Karpas-422 (cell line): ENCODE measurements at places on chromosomes 11 and 22.

DNA sequence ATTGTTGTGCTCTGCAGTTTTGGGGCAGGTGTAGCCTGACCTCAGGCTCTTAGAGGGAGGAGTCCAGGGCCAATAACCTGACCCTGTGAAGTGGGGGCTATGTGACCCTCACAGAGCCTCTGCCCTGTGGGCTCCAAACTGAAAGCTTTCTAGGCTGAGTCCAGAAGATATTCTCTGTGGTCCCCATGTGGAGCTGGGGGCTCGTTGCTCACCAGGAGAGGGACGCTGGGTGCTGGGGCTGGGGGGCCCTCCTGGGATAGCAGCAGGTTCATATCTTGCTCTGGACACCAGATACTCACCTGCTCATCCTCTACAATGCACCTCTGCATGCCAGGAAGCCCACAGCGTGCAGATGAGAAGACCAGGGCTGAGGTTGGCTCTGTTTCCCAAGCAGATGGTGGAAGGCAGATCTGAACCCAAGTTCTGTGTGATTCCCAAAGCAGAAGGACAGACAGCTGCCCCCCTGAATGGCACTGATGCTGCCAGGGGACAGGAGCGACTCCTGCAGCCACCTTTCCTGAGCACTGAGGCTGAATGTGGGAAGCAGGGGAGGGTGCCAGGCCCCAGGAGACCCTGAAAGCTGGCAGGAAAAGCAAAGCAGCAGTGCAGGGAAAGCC, 1022.0 kb downstream of the TBC1D22A start:
- H3K27me3 ChIP-seq, result no peaks in the 10 kb centered on the region
- H3K27ac ChIP-seq, result no peak overlapping the region
- H3K36me3 ChIP-seq, result no peaks in the 10 kb centered on the region
- H3K4me1 ChIP-seq, result no peaks in the 10 kb centered on the region
- H3K4me3 ChIP-seq, result no peak overlapping the region

- H3K4me3 ChIP-seq, result no peak overlapping the region
- no peaks in the 10 kb centered on the region for H3K36me3 ChIP-seq
- no peak for DNase-seq
Observed at GRCh38 chr11:109123816-109124787, 297.9 kb upstream of the C11orf87 start.

- H3K4me3 ChIP-seq, result no peak overlapping the region
- H3K27ac ChIP-seq, result no peak overlapping the region
- H3K36me3 ChIP-seq, result no peaks in the 10 kb centered on the region
- H3K27me3 ChIP-seq, result no peaks in the 10 kb centered on the region
Observed at GRCh38 chr11:79241205-79241851, 199.5 kb downstream of the TENM4 start.

- no peaks in the 10 kb centered on the region for H3K36me3 ChIP-seq
- peaks cover 7% of the 10 kb centered on the region for H3K4me1 ChIP-seq
- H3K4me3 ChIP-seq, result no peak overlapping the region
- no peak for DNase-seq
- H3K27ac ChIP-seq, result no peak overlapping the region
Observed at GRCh38 chr11:43648888-43649287, 31.6 kb upstream of the HSD17B12 start.
